ENCODE measurements at places on chromosomes 1 and 21.

DNA sequence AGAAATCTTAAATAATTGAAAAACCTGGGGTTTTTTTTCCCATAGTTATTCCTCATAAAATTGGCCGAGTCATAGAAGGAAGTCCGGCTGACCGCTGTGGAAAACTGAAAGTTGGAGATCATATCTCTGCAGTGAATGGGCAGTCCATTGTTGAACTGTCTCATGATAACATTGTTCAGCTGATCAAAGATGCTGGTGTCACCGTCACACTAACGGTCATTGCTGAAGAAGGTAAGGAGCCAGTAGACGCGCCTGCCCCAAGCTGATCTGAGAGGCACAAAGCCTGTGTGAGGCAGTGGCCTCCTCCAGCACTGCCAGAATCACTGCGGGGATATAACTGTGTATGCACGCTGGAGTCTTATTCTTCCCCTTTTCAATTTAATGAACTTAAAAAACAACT lies 100.3 kb downstream of the PHTF1 start:
- no peak for DNase-seq

DNA sequence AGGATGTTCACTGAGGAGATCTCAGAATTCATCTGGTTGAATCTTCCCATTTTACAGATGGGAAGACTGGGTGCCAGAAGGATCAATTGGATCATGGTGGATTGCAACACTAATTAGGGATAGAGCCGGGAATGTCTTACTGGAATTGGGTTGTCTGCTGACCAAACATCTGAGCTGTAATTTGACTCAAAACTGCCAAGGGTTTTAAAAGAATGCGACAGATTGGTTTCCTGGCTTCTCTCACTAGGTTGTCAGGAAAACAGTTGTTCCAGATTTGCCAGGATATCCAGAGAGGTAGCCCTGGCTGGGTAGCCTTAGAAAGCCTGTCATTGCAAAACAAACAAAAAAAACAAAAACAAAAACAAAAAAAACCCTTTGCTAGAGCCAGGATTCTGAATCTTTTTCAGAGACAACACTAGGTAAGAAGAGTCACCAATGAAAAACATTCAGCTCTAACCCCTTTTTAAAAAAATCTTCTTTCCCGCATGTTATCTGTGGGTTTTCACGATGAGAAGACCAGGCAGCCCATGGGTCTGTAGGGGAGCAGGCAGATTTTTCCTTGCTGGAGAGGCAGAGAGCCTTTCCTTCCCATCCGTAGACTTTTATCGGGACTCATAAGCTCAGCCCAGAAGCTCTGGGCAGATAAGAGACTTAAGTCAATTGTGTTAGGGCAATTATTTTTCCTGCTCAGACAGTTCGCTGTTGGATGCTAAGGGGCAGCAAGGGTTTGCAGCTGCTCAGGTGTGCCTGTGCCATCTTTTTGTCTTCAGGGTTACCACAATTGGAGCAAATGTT lies 418.9 kb downstream of the PRDM2 start:
- DNase-seq = no peak

DNA sequence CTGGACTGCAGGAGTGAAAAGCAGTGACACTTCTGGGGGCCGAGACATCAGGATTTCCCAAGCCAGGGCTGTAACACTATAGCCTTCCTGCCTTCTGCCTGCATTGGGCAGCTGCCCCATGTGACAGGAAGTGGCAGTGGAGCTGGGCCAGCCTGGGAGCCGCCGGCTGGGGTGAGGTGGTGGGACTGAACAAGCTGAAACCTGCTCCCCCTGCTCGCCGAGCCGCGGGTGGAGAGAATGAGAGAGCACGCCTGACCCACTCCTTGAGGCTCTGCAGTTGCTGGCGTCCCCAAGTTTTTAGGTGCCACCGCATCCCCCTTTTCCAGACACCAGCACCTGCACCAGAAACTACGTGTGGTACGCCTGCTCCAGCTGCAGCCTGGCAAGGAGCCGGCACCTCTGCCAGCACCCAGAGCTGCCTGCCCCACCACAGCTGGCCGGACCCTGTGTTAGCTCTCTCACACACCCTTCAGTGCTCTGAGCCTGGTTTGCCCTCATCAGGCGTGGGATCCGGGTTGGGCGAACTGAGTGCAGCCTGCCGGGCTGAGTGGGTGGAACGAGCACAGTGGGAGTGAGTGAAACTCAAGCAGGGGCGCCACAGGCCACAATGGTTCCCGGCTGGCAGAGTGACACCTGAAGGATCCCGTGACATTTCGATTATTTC lies 119.4 kb downstream of the AKT3 start:
- DNase-seq = no peak

DNA sequence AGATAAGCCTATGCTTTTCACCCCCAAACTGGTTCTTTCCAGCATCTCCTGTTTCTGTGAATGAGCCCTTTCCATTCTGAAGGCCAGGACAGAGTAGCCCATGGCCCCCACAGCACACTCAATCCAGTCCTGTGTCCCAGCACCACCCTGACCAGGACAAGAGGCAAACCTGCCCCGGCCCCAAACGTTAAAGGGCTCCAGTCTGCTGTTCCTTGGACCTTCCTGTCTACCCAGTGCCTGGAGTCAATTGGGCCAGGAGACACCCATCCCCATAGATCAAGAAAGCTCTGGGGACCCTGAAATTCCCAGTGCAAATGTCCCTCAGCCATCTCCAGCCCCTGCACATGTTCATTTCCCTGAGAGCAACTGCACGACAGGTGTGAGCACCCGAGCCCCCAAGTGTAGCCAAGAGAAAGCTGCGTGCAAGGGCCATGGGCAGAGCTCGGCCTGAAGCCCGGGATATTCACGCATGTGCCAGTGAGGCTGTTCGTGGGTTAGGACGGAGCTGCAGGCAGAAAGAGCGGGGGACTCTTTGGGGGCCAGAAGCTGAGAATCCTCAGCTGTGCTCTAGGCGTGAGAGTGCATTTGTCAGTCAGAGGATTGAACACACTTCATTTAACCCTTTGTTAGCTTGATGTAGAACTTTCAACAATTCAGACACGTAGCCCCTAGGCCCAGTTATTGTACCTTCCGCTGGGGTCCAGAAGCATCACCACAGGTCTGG lies 4.2 kb upstream of the RIPK4 start:
- no peak for DNase-seq

DNA sequence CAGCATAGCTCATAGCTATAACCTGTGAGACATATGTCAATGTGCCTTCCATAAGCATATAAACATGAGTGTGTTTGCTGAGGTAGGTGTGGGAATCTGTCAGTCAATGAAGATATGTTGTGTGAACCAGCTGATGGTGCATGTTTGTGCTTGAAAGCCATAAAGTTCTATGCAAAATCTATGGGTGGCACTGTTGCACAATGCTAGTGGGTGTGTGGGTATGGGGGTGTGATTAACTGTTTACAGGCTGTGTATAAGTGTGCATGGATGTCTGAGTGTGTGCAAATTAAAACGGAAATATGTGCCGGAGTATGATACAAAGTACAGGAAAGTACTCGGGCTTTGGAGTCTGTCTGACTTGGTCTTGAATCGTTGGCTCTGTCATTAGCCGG lies 1.0 kb upstream of the ATP2B4 start:
- peak; percentile 64 for DNase-seq

GRCh38 chr1:169849346-169850022 lies 44.2 kb downstream of the SCYL3 start:
- no peak for DNase-seq

DNA sequence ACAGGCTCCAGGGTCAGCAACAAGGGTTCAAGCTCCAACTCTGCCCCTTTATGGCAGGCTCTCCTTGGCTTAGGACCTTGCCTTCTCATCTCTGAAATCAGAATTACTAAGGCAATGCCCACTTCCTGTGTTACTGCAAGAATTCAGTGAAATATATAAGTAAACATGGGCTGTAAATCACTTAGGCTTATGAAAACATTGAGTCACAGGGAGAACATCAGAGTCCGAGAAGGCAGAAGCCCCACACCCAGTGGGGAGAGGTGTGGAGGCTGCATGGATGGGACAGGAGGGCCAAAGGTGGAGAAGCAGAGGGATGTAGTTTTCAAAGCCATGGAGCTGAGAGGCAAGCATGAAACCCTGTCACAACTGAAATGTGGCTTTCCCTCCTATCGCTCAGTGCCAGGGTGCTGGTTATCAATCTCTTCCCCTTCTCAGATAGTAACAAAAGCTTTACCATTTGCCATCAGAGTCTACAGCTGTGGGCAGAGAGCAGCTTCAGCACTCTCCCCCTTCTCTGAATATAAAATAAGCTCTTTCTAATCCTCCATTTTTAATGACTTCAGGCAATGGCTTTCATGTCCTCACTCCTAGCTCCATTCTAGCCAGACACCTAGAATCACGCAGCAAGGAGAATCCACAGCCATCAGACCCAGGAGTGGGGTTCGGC lies 3.4 kb downstream of the RGS8 start:
- DNase-seq = no peak

- peak; percentile 27 for DNase-seq
These were observed at the start of gene CD160 for GRCh38 chr1:145719230-145720079. CD160 (plus strand) TSS chr1:145719499; CDS start chr1:145728328, 8,829 bp downstream.

DNA sequence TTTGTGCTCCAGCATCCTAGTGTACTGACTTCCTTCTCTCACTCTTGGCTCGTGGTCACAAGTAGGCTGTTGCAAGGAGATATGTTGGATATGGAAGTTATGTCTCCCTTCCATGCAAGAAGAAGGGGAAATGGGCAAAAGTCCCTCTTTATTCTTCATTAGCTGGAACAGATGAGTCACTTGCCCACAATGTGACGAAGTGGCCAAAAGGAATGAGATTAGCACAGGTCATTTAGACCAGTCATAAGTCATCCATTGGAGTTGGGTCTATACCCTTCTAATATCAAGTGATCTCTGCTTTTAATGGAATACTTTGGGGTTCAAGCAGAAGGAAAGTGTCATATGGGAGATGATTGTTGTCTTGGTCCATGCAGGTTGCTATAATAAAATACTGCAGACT lies 91.2 kb upstream of the NGF start:
- DNase-seq = no peak

DNA sequence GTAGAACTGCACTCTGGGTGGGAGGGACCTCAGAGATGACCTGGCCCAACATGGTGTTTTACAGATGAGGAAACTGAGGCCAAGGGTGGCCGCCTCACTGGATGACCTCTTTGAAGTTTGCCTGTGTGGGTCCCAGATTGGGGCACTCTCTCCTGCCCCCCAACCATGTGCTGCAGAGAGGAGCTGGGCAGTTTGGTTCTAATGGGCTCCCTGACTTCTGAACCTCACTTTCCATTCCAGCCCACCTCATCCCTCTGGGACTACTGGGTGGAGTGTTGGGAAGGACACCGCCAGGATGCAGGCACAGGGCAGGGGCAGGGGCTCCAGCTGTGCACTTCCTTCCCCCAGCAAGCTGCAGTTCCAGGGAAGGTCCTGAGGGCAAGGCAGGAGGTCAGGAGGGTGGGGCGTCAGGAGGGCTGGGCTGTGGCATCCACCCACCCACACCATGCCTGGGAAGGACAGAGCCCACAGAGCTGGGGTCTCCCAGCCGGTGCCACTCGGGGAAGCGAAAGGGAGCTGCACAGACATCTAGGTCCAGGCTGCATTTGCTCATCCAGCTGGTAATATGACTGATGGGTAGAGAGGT lies 10.3 kb upstream of the EPS8L3 start:
- no peak for DNase-seq

- DNase-seq = no peak
These were observed 115.6 kb upstream of the NGF start for GRCh38 chr1:115453666-115454065.

DNA sequence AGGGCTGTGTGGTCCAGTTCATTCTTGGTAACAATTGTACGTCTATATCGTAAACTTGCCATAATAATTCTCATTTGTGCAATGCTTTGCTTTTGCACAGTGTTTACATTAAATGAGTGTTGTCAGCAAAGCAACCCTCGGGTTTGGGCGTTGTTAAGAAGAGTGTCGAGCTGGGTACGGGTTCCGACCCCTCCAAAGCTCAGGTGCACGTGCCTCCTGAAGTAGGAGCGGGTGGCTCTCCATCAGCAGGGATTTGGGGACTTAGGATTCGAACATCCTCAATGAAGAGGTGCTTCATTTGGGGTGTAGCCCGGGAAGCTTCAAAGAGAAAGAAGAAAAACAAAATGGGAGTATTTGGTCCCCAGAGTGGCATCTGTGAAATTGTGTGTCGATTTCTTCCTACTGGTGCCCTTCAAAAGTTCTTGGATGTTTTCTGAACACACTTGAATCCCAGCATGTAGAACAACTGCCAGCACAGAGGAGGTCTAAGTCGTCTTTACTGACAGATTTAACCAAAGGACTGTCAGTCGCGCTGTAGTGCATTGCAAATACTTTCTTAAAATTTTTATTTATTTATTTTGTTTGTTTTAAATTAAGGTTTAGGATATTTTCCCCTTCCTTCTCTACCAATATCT lies 1.1 kb downstream of the TRIM58 start:
- no peak for DNase-seq

- no peak for DNase-seq
These were observed at the start of gene PLA2G2F for GRCh38 chr1:20138961-20139550. PLA2G2F (plus strand) TSS chr1:20139323; CDS start chr1:20139428, 105 bp downstream.

DNA sequence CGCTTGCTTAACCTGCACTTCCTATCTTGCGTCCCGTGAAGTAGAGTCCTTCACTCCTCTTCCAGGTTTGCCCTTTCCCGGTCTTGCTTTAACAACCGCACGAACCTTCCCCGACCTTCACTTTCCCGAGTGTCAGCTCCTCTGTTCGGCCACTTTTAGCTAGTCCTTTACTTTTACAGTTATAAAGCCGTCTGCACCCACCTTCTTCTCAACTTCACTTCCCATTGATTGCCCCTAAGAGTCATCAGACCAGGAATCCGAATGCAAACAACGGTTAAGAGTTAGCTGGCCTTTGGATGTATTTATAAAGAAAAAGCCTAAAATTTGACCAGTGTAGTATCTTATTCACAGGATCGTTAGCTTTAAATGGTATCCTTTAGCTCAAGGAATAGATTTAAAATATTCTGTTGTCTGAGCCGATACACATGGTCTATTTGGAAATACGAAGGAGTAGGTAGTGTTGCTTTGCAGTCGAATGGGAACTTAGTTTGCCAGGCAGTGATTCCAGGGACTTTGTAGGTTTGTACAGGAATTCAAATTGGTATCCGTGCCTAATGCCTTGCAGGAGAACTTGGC lies 1.4 kb downstream of the PPP2R5A start:
- DNase-seq = no peak

- no peak for DNase-seq
These were observed 18.5 kb downstream of the FTCD start for GRCh38 chr21:46136739-46137349.

DNA sequence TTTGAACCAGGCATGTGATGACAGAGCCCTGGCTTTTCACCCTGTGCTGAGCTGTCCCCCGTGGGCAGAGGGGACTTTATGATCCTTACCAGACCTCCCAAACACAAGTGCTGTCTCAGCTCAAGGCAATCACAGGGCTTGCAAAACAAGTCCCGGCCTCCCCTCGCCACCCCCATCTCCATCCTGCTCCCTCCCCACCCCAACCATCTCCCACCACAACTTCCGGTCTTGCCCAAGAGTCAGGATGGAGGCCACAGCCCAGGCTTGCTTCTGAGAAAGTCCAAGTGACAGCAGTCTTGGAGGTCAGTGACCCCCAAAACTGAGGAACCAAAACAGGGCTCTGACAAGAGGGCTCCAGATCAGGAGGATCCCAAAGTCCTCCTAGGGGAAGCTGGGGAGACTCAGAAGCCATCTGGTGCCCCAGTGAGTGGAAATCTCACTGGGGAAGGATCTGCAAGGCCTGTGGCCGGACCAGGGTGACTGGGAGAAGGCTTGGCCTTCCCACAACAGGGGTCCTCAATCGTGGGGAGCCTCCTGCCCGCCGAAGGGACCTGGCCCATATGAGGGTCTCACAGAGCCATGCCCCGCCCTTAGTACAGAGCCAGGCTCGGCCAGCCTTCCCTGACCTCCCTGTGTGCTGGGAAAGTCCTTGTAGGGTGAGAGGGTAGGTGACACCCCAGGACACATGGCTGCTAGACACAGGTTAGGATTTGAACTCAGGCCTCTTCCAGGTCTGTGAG lies 4.5 kb upstream of the SDC3 start:
- DNase-seq = no peak

GRCh38 chr21:29230551-29231261 lies 68.0 kb upstream of the BACH1 start:
- no peak for DNase-seq

All from activated T-cell treated with anti-CD3 and anti-CD28 coated beads, Interleukin-2, amount 50 U/mL, for 48 hours (primary cell).